Breast epithelium (tissue), 4 donors: ENCODE measurements at places on chromosomes 2 and 18. TPM values are rescaled to one million over a fixed set of nuclear protein-coding genes. Genes with fewer than 3 reads are reported as not detected.

DNA sequence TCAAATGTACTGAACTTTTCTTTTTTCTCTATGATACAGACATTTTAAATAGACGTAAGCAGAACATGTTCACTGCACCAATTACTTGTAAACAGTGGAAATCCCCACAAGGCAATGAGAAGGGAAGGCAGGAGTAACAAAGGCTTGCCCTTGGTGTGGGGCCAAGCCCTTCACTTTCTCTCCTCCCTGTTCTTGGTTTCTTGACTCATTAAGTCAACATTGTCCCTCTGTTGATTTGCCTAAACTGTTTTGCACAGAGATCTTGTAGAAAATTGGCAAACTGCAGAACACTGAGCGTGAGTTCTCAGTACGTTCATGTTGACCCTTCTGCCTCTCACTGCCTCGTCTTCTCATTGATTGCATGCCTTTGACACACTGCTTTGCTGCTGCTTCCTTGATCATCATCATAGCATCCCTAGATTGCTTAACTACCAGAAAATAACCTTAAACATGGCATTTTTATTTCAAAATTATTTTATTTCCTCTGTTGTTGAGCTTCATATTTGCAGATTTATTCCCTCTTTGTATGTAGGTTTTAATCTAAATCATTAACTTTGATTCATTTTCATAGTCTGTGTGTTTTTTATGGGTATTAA, 257.7 kb downstream of the PTGR3 start:
- DNase-seq = peak; percentile 35
- no peak overlapping the region for H3K27ac ChIP-seq
- no peak overlapping the region for H3K4me3 ChIP-seq
- H3K27me3 ChIP-seq = no peaks in the 10 kb centered on the region
- no peaks in the 10 kb centered on the region for H3K4me1 ChIP-seq

- no peaks in the 10 kb centered on the region for H3K36me3 ChIP-seq
- no peak for DNase-seq
- no peaks in the 10 kb centered on the region for H3K4me1 ChIP-seq
- H3K4me3 ChIP-seq = no peak overlapping the region
- no peaks in the 10 kb centered on the region for H3K27me3 ChIP-seq
These were observed 203.4 kb upstream of the ID2 start for GRCh38 chr2:8478471-8478793.

The DYNAP gene
- not detected for total RNA-seq

- H3K36me3 ChIP-seq = no peaks in the 10 kb centered on the region
- no peak for DNase-seq
- H3K4me3 ChIP-seq = no peak overlapping the region
- H3K4me1 ChIP-seq = no peaks in the 10 kb centered on the region
These were observed 108.1 kb upstream of the SIX2 start for GRCh38 chr2:45117383-45117782.

DNA sequence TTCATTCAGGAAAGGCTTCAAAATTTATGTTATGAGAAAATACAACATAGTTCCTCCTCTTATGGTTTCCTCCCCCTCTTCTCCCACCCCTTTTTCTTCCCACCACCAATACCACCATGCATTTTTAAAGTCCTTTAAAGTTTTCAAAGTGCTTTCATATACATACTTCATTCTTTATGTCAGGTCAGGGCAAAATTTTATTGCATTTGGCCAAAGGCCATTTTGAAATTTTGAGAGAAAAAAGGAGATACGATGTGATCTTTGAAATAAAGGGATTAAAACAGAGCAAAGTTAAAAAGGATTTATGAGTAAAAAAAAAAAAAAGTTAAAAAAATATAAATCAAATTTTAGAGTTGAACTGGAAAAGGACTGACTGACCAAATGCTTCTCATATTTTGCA, 792.5 kb upstream of the FANCL start:
- no peaks in the 10 kb centered on the region for H3K36me3 ChIP-seq
- no peak for DNase-seq
- no peak overlapping the region for H3K4me3 ChIP-seq
- no peaks in the 10 kb centered on the region for H3K27me3 ChIP-seq
- no peak overlapping the region for H3K27ac ChIP-seq
- H3K4me1 ChIP-seq = no peaks in the 10 kb centered on the region

DNA sequence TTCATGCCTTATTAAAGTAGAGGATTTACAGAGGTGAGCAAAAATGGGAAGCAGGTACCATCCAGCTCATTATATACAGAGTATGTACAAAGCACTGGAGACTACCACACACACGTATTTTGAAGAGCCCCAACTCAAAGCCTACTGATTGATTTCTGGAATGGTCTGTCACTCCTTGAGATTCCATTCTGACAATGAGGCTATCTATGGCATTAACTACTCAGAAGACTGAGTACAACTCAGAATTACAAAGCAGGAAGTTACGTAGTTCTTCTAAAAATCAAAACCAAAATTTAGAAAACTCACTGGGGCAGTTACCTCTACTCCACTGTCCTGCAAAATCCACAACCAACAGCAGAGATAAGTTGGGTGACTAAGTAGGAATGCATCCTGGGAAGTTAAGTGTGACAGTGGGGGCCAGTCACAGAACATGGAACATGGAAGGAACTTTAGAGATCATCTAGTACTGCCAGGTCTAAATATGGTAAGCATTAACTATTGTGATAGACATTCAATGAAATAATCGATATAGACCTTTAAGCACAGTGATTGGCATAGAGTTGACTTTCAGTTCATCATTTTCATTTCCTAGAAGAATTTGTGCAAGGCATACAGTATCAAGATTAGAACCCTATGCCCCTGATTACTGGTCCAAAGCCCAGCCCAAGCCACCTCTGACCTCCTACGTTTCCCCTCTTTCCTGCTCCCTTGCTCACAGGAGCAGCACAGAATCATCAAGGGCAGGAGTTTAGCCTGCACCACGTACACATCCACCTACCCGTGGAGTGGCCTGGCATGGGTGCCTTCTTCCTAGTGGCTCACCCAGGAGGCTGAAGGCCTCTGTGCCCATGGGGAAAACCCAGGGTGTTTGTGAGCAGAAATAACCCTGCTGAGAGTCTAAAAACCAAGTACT, 80.1 kb upstream of the FOSL2 start:
- H3K36me3 ChIP-seq = no peaks in the 10 kb centered on the region
- H3K27ac ChIP-seq = no peak overlapping the region
- no peaks in the 10 kb centered on the region for H3K4me1 ChIP-seq
- no peaks in the 10 kb centered on the region for H3K27me3 ChIP-seq

DNA sequence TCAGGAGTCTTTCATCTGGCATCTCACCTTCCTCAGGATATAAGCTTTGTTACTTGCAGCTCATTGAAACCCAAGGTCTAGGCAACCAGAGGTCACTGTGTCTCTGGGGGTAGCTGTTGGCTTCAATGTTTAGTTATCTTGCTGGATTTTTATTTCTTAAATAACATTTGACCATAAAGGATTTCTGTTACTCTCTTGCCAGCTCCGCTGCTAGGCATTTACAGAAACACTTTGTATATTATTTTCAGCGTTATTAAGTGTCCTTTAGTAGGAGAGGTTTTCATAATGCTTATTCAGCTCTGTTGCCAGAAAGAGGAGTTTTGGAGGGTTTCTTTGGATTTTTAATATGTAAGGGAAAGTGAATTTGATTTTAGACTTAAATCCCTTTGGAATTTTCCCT, 61.4 kb downstream of the QPCT start:
- H3K4me1 ChIP-seq = no peaks in the 10 kb centered on the region
- H3K27me3 ChIP-seq = no peaks in the 10 kb centered on the region
- no peak for DNase-seq

DNA sequence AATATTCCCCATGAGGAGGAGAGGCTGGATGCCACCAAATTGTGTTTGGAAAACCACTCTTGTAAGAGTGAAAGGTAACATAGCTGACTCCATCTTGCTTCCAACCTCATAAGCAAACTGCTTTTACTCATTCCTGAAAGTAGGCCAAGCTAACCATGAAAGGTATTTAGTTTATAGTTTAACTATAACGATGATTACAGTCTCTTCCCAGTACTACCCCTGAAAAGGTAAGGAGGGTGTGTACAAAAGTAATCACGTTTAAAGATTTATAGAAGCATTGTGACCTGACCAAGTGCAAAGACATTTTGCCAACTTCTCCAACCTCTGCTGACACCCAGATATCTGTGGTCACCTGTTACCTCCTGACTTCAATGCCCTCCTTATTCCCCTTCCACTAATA, 122.6 kb downstream of the CD8B2 start:
- H3K27ac ChIP-seq = no peak overlapping the region
- H3K4me1 ChIP-seq = no peaks in the 10 kb centered on the region
- H3K36me3 ChIP-seq = no peaks in the 10 kb centered on the region
- H3K27me3 ChIP-seq = no peaks in the 10 kb centered on the region
- H3K4me3 ChIP-seq = no peak overlapping the region

DNA sequence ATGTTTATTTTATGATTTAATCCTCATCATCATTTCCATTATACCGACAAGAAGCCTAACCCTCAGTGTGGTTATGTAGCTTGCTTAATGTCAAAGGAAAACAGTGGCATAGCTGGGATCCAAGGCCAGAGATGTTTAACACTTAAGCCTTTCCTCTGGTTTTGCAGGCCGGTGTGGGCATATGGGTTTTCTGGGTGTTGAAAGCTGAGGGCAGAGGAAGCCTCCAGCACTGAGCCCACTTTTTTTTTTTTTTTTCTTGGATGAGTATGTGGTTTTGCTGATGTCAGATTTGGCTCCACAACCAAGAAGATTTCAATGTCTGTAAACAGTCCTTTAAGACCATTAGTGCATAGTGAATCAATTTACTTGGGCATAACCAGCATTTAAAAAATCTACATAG, 41.3 kb downstream of the LHCGR start:
- H3K27me3 ChIP-seq = no peaks in the 10 kb centered on the region
- no peak overlapping the region for H3K4me3 ChIP-seq
- no peaks in the 10 kb centered on the region for H3K36me3 ChIP-seq
- H3K27ac ChIP-seq = no peak overlapping the region

The ZNF385B gene
- total RNA-seq = 8.8 TPM

GRCh38 chr2:120722568-120723421, 12.9 kb upstream of the GLI2 start:
- no peak overlapping the region for H3K4me3 ChIP-seq
- no peaks in the 10 kb centered on the region for H3K27me3 ChIP-seq
- no peak overlapping the region for H3K27ac ChIP-seq
- H3K4me1 ChIP-seq = no peaks in the 10 kb centered on the region
- no peak for DNase-seq
- no peaks in the 10 kb centered on the region for H3K36me3 ChIP-seq

GRCh38 chr2:15275346-15275745, 285.8 kb downstream of the NBAS start:
- H3K36me3 ChIP-seq = peaks cover 4% of the 10 kb centered on the region
- H3K27me3 ChIP-seq = no peaks in the 10 kb centered on the region
- H3K27ac ChIP-seq = no peak overlapping the region
- H3K4me1 ChIP-seq = no peaks in the 10 kb centered on the region

GRCh38 chr18:11989966-11990380, 8.7 kb downstream of the IMPA2 start:
- no peaks in the 10 kb centered on the region for H3K36me3 ChIP-seq
- no peaks in the 10 kb centered on the region for H3K4me1 ChIP-seq
- DNase-seq = no peak
- no peak overlapping the region for H3K4me3 ChIP-seq
- H3K27ac ChIP-seq = no peak overlapping the region
- no peaks in the 10 kb centered on the region for H3K27me3 ChIP-seq

- no peaks in the 10 kb centered on the region for H3K36me3 ChIP-seq
- no peak overlapping the region for H3K4me3 ChIP-seq
- H3K27ac ChIP-seq = no peak overlapping the region
- no peaks in the 10 kb centered on the region for H3K4me1 ChIP-seq
- H3K27me3 ChIP-seq = no peaks in the 10 kb centered on the region
- DNase-seq = no peak
These were observed 46.9 kb downstream of the CABYR start for GRCh38 chr18:24185805-24186204.

DNA sequence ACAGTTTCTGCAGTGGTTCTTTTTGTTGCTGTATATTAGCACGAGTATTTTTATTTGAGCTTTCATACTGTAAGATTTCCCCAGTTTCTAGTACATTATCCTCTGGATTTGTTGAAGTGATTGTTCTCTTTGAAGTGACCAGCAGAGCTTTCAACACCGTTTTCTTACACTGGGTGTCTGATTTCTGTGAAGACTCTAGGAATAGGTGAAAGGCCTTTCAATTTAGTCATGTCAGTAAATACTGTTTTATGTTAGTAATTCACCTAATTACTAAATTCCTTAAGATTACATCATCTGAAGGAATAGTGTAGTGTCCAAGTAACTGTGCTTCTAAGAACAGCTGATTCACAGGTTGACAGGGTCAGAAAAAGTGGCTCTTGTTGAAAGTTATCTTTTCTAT, 2.3 kb downstream of the PPM1B start:
- H3K27me3 ChIP-seq = no peaks in the 10 kb centered on the region
- peak overlapping the region; percentile 99 for H3K27ac ChIP-seq
- DNase-seq = no peak
- peak overlapping the region; percentile 94 for H3K4me3 ChIP-seq

The SNTG2 gene
- 4.6 TPM for total RNA-seq

GRCh38 chr2:187547353-187547979, 6.8 kb downstream of the TFPI start:
- H3K4me3 ChIP-seq = no peak overlapping the region
- no peaks in the 10 kb centered on the region for H3K27me3 ChIP-seq
- no peak for DNase-seq
- peak overlapping the region; percentile 63 for H3K27ac ChIP-seq
- no peaks in the 10 kb centered on the region for H3K4me1 ChIP-seq
- no peaks in the 10 kb centered on the region for H3K36me3 ChIP-seq

The ARMC9 gene
- total RNA-seq = 20.8 TPM

DNA sequence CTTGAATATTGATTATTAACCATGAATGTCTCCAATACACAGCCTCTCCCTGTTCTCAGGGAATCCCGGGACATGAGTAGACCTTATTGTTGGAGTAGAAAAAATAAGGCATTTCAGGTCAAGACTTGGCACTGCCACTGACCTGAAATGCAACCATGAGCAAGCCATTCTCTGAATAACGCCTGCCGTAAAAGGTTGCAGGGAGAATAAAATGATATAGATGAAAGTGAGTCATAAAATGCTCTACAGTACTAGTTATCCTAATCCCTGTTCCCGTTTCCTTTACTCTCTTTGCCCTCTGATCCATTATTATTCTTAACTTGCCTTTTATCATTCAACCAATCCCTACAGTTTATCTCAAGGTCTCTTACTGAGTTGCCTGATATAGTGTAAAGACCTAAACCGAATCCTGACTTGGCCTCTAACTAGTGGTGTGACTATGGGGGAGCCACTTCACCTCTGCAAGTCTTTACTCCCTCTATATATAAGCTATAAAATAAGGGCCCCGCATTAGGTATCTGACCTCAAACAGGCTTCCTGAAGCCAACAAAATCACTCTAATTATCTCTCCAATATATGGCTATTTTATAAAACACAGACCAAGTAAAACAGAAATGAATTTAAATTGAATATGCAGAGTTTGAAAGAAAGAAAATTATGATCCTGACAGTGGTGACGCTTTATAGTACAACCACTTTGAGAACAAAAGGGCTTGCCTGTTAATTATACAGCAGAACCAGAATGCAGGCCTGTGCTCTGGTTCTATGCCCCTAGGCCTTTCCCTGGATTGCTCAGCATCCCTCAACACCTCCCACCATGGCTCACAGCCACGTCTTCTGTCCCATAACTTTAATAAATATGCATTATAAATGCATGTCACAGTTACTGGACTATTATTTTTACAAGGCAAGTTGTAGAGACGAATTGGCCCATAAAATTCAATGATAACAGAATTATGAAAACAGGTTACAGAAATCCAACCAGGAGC, 183.1 kb downstream of the STK39 start:
- H3K4me3 ChIP-seq = no peak overlapping the region
- H3K36me3 ChIP-seq = no peaks in the 10 kb centered on the region
- no peak for DNase-seq
- no peaks in the 10 kb centered on the region for H3K27me3 ChIP-seq
- no peak overlapping the region for H3K27ac ChIP-seq

The CDH7 gene
- total RNA-seq = 0.16 TPM

GRCh38 chr2:214560176-214560575, 149.3 kb downstream of the VWC2L start:
- no peaks in the 10 kb centered on the region for H3K27me3 ChIP-seq
- no peaks in the 10 kb centered on the region for H3K36me3 ChIP-seq
- no peaks in the 10 kb centered on the region for H3K4me1 ChIP-seq
- DNase-seq = no peak
- no peak overlapping the region for H3K27ac ChIP-seq
- no peak overlapping the region for H3K4me3 ChIP-seq
